ENCODE measurements at places on chromosomes 5 and 9. TPM values are rescaled to one million over a fixed set of nuclear protein-coding genes. Genes with fewer than 3 reads are reported as not detected.

Gene SH3PXD2B
- total RNA-seq, result 98.1 TPM

Gene CD180
- 3.6 TPM for total RNA-seq

- DNase-seq, result no peak
These were observed 239.8 kb downstream of the IRX2 start for GRCh38 chr5:2511706-2512105.

Gene IL3
- total RNA-seq, result not detected

Gene OR2Y1
- total RNA-seq, result not detected

Gene NAA35
- 22.5 TPM for total RNA-seq

Gene UBE2D2
- total RNA-seq, result 86.3 TPM
